NCI-H774 (cell line): ENCODE measurements at places on chromosomes 3 and 15.

DNA sequence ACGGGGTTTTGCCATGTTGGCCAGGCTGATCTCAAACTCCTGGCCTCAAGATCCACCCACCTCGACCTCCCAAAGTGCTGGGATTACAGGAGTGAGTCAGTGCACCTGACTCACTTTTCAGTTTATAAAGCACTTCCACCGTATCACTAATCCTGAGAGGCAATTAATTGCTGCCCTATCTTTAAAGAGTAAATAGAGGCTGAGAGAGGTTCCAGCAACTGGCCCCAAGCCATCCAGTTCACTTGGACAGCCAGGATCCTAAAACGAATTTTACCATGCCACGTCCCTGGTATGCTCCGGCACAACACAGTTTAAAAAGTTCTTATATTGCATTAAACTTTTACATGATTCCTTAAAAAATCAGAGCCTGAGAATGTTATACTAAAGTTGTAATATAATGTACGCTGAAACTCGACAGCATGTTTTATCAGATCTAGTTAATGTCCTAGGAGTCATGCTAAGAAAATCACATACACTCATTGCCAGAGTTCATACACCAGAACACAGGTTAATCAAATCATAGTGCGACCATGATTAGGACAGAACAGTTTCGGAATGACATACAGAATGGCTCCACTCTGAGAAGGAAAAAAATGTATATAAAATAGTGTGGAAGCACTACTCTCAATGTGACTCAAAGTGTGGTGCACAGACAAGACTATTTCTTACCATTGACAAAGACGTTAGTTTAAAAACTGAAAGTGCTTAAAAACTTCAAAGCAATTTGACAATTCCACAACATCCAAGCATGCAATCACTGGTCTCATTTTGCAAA, 125.4 kb downstream of the ULK4 start:
- DNase-seq: no peak

GRCh38 chr3:128316481-128316891, 150.2 kb downstream of the DNAJB8 start:
- no peak for DNase-seq

- no peak for DNase-seq
These were observed 2.5 kb downstream of the GRAMD2A start for GRCh38 chr15:72195101-72195511.

DNA sequence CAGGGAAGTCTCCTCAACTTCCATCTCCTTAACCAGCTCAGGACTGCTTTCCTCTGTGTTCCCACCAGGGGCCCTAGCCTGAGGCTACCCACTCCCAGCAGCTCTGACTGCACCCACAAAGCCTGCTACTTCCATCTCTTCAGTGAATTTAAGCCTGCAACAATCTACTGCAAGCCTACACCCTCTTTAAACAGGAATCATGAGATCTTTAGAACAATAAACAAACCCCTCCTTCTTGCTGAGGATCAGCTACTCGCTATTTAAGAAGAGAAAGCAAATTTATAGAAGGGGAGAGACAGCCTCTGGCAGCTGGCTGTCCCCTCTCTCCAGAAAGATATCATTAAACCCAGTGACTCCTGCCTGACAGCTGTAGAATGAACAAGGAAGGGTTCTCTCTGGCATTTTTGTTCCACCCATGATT, 51.9 kb downstream of the ARHGAP31 start:
- no peak for DNase-seq

DNA sequence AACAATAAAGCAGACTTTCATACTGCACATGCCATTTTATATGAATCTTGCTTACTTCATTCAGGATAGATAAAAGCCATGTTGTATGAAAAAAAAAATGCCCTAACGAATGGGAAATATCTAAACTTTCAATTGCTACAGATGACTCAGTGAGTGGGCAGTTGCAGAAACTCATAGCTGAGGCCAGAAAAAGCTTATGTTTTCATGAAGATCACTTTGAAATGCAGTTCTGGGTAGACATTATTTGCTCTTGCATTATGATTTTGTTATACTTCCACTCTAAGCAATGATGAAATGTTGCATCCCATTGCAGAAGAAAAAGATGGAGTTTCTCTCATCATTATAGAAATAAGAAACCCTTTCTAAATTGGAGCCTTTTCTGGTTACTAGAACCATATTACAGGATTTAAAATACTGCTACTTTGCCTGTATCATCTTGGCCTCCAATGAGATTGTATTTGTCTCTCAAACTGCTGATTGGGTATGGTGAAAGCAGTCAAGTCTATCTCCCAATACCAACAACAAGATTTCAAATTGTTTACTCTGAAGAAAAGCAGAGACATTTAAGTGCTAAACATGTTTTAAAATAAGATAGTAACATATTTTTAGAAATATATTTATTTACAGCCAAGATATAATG, 17.0 kb downstream of the PEAK1 start:
- no peak for DNase-seq

DNA sequence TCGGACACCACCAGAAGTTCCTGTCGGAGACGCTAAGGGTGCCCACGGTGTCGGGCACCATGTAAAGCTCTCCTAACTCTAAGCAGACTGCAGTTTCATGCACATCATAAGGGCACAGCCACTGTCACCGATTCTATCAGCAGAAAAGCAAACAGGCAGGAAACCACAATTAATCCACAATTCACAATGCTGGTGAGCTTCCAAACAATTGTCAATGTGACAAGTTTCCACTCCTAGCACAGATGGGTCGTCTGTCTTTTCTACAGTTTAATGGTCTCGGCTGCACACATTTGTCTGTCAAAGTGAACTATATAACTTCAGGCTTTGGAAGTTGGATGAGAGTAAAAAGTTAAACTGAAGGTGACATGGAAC, 8.8 kb upstream of the OCA2 start:
- no peak for DNase-seq

GRCh38 chr3:129038121-129038855, 22.3 kb upstream of the GP9 start:
- DNase-seq: no peak

DNA sequence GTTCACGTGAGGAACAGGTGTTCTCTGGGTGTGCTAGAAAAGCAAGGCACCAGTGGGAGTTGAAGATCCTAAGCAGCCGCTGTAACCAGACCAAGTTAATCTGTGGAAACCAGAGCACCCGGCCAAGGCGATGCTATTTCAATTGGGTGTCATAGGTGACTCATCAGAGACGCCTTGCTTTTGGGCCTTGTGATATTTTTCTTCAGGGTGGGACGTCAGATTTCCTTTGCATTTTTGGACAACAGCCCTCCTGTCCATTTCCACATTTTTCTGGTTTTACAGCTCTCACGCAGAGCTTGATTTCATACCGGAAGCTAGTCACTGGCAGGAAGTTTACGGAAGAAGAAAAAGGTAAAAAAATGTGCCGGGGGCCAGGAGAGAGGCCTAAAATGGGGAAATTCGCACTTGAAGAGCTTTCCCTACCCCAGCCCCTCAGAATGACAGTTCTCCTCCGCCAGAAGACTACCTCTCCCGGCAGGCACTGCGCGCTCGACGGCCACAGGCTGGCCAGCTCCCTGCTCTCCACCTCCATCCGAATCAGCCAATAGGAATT, 471 bp upstream of the KBTBD8 start:
- DNase-seq: no peak

GRCh38 chr15:89777073-89777751, 1.1 kb downstream of the MESP2 start:
- DNase-seq: no peak

- DNase-seq: no peak
These were observed 128.2 kb upstream of the MEF2A start for GRCh38 chr15:99437315-99438223.

DNA sequence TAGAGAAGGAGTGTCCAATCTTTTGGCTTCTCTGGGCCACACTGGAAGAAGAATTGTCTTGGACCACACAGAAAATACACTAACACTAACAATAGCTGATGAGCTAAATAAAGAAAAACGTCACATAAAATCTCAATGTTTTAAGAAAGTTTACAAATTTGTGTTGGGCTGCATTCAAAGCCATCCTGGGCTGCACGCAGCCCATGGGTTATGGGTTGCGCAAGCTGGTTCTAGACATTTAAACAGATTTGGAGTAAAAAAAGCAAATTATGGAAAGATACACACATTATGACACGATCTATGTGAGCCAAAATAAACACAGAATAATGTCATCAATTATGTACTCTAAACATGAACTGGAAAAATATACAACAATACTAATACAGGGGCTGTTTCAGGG, 703.3 kb upstream of the LMCD1 start:
- DNase-seq: no peak

DNA sequence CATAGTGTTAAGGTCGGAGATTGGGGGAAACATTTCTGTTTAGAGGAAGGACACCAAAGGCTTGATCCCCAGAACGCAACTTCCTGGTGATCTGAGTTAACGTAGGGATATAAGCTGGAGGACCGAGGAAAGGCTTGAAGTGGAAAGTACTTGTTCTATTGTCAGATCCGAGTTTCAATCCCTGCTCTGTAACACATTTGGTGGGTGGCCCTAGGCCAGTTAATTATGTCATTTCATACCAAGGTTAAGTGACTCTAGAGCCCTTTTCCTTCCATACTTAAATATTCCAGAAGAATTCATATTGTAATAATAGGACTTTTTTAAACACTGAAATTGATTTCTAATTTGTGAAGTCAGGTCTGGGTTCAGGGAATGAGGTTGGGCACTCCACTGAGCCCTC, 80.9 kb downstream of the RPLP1 start:
- DNase-seq: no peak

DNA sequence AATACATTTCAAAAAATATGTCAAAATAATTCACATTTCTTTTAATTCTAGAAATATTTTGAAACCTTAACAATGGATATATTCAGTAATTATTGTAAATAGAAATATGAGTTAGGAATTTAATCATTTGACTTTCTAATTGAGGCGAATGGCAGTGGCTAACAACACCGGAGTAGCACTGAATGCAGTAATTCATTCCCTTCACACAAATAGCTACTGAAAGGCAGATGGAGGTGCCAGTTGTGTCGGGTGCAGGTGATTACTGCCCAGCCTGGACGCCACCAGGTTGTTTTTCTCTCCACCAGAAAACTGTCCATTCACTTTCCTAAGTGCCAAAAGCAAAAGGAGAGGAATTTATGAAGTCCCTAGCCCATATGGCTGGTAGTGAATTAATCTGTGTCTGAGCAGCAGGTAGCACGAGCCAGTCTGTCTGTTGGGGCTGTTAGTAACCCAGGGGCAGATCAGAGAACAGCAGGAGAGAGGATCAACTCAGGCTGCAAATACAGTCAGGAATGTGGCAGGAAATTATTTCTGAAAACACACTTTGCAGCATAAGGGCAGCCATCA, 79.3 kb upstream of the GMNC start:
- no peak for DNase-seq

- no peak for DNase-seq
These were observed 12.3 kb upstream of the COL6A6 start for GRCh38 chr3:130504701-130505100.

DNA sequence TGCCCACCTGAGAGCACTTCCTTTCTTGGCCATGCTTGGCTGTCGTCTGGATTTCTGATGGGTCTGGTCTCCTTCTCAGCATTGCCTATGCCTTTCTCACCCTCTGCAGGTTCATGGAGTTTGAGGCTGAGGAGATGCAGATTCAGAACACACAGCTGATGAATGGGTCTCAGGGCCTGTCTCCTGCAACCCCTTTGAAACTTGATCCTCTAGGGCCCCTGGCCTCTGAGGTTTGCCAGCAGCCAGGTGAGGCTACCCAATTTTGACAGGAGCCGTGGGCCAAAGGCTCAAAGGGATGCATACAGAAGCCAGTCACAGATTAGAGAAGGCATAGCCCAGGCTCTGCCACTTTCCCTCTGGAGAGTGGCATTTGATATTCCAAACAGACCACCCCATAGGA, 10.5 kb downstream of the NUTM1 start:
- no peak for DNase-seq

- DNase-seq: no peak
These were observed 31.6 kb upstream of the ACP3 start for GRCh38 chr3:132285620-132285945.

DNA sequence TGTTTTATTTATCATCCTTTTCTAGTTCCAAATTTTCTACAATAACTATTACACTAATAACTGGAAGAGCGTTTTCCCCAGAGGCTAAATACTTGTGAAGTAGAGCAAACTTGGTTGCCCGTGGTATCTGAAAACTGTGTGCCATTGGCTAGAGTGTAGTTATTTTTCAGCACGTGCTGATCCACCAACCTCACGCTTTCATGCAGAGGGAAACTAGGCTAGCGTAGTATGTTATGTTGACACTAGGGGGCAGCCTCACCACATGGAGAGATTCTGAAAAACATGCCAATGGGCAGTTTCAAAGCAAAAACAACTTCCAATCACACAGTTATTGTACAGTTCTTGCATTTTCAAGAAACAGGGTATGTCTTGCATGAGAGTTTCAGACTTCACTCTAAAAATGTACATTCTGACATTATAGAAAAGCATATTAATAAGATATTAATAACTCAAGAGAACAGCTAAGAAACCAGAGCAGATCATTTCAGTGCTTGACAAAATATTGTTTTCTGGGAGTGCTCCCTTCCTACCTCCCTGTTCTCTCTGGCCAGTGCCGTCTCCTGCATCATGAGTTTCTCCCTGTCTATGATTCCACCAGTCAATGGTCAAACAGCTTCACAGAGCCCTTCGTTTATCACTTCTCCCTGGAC, 39.7 kb downstream of the SPATA12 start:
- DNase-seq: peak; percentile 16
